ENCODE measurements at places on chromosomes 7 and 10.

DNA sequence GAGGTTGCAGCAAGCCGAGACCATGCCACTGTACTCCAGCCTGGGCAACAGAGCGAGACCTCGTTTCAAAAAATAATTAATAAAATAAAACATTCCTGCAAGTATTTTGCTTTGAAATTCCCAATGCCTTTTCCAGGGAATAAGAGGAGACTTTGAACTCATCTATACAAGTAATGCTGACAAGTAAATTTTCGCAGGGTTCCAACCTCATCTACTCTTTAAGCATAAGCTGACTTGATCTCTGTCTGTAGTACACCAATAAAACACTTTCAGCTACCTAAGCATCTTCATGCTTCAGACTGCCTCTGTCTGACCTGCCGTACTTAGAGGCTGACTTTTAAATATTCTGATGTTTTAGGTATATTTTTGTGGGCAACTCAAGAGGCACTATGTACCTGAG lies 13.7 kb upstream of the BEND7 start:
- DNase-seq, result no peak

GRCh38 chr10:89144836-89145235 lies 62.3 kb downstream of the CH25H start:
- no peak for DNase-seq

DNA sequence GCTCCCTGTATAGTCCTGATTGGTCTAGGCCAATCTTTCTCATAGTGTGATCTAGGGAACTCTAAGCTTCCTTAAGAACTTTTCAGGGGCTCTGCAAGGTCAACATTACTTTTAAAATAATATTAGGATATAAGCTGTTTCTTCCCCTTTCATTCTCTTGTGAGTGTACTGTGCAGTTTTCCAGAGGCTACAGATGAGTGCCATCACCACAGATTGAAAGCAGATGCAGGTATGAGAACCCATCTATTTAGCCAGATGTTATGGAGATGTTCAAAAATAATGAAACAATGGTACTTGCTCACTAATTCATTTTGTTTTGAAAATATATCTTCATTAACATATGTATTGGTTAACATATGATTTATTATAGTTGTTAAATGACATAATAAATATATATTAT lies 169.2 kb upstream of the SEMA3A start:
- no peak for DNase-seq

GRCh38 chr7:23679898-23680413 lies at the start of gene FAM221A:
Gene FAM221A (plus strand): TSS chr7:23680199. CDS start chr7:23680219, 20 bp downstream.
- peak; percentile 71 for DNase-seq

DNA sequence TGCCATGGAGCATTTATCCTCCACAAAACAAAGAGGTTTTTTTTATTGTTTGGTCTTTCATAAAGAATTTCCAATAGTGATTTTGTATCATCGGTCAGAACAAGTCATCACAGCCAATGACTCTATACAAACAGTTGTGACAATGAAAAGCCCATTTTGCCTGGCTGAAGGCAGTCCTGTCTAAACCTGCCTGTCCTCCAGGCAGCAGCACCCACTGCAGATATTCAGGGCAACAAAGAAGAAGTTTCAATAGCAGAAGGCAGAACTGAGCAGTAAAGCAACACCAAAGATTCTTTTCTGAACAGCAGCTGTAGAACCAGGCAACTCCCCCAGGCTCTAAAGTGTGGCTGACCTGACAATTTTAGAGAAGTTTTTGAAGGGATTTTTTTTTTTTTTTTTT lies 169.4 kb downstream of the FGFR2 start:
- no peak for DNase-seq

GRCh38 chr10:132185601-132186487 lies 904 bp upstream of the DPYSL4 start:
- DNase-seq, result no peak

DNA sequence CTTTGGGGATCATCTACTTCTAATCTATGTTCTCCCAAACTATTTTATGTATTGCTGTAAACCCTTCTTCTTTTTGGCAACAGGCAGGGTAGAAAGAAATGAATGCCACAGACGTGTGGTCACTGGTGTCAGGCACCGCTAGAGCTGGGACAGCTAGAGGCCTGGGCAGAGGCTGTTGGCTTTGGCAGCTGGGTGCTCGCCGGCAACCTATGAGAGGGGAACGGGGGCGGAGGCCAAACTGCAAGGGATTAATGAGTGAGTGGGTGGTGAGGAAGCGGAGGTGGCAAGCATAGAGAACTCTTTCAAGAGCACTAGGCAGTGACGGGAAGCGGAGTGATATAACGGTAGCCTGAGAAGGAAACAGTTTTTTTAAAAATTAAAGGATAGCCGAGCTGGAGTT lies 78.5 kb downstream of the CREB5 start:
- no peak for DNase-seq

DNA sequence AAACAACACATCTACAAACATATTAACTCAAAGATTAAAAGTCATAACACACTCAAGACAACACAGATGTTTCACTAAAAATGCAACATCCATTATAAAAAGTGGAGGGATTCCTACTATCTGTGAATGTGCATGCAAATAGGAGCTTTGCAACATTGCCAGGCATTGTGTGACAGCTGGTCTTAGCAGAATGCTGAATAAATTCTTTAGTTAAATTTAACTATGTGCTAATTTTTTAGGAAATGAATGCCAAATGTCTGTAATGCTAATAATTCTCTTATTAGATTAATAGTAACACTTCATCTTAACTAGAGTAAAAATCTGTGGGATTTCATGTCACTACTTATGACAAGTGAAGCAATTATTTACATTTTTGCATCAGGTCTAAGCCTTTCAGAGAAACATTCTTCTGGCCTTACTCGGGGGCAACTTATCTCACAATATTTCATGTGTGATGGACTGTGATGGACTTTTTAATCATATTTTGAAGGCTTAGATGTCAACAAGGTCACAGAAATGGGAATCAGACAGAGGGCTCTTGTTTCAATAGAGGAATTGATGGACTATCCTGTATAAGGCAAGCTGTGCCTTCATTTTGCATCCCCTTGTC lies 524.6 kb upstream of the KCND2 start:
- DNase-seq, result no peak

GRCh38 chr7:42214060-42214679 lies 22.8 kb downstream of the GLI3 start:
- DNase-seq, result no peak

DNA sequence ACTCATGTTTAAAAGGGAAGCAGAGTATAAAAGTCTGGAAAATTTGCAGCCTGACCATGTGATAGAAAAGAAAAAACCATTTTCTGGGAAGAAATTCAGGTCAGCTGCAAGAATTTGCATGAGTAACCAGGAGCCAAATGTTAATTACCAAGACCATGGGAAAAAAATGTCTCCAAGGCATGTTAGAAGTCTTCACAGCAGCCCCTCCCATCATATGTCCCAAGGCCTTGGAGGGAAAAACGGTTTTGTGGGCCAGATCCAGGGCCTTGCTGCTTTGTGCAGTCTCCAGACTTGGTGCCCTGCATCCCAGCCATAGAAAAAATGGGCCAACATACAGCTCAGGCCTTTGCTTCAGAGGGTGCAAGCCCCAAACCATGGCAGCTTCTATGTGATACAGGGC lies 1019.6 kb upstream of the SORCS1 start:
- DNase-seq, result no peak

- no peak for DNase-seq
Observed at GRCh38 chr10:80530251-80530650, 7.5 kb upstream of the SH2D4B start.

- DNase-seq, result no peak
Observed at GRCh38 chr7:2404714-2405119, 1.3 kb downstream of the CHST12 start.

DNA sequence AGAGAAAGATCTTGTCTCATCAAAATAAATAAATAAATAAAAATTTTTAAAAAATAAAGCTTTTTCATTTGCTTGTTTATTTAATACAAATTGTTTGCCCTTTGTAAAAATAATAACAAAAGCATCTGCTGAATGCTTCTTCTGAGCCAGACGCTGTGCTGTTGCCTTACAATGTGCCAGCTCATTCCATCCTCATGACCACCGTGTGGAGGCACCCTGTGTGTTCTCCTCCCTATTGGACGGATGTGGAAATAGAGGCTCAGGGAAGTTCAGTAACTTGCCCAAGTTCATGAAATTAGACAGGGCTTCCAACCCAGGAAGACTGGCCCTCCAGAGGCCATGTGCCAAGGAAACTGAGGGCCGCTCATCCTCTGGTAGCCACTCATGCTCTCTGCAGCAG lies 120.6 kb downstream of the SH3PXD2A start:
- no peak for DNase-seq

- DNase-seq, result peak; percentile 37
Observed at GRCh38 chr7:47266131-47266706, 315.7 kb downstream of the TNS3 start.

DNA sequence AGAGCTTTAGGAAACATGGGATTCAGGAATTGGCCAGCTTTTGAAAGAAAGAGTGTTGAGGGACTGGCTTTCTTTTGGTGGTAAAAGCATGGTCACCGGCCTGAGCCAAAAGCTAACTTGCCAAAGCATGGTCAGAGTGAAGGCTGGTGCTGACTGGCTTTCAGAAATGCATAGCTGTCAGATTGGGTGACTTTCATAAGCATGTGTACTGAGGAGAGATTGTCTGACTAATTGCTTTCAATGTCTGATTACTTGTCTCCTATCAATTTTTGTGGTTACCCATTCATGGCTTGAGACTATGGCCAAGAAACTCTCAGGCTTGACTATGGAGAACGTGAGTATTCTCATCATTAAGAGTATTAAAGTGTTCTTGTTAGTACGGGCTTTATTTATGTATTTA lies 28.2 kb downstream of the ZNF25 start:
- DNase-seq, result no peak

- no peak for DNase-seq
Observed at GRCh38 chr7:74453322-74454011, at the start of gene GTF2IRD1. Gene GTF2IRD1 (plus strand): TSS chr7:74453906. CDS start chr7:74508081, 54,175 bp downstream.

DNA sequence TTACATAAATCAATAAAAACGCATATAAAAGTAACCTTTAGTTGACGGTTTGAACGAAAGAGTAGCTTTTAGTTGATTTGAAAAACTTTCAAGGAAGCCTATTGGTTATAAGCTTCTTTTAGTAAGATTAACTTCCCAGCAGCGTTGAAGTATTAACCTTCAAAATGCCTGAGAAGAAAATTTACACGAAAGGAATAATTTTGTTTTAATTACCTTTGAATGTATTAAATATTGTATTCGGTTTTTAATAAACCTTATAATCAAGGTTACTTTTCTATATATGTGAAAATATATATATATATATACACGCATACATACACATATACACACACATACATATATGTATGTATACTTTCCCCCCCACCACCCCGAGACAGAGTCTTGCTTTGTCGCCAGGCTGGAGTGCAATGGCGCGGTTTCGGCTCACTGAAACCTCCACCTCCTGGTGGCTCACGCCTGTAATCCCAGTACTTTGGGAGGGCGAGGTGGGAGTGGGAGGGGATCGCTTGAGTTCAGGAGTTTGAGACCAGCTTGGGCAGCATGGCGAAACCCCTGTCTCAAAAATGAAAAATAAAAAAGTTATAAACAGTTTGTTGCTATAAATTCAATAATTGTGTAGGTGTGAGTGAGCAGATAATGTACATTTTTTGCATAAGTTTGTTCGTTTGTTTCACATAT lies 57.6 kb upstream of the EZH2 start:
- DNase-seq, result no peak

DNA sequence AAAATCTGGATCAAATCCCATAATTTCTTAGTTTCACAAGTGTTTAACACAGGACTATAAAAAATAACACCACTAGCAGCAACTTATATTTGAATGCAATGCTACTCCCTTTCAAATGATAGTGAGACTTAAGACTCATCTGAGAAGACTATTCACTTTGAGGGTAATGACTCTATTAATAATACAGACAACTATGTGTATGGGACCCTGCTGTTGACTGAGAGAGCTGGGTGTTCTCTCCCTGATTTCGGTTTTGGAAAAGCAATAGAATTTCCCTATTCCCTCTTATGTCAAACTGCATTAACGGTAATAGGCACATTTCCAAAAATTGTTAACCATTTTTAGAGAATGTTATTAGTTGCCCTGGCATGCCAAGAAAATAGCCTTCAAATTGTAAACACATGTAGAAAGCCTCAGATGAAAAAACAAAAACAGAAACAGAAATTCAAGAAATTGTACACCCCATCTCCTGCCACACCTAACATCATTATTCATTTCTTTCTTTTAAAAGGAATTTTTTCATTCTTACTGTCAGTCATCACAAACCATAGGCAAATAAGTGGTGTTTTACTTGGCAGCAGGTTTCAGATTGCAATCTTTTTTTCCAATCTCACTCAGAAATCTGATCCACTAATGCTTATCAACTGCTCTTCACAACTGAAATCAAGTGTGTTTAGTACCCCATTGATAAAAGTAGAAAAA lies 153.7 kb downstream of the TFPI2 start:
- no peak for DNase-seq

- peak; percentile 23 for DNase-seq
Observed at GRCh38 chr10:48456808-48457761, 147.8 kb downstream of the ARHGAP22 start.

- DNase-seq, result no peak
Observed at GRCh38 chr7:121505021-121505420, 108.9 kb upstream of the FAM3C start.

GRCh38 chr10:47453141-47454007 lies 30.5 kb downstream of the ANXA8 start:
- DNase-seq, result no peak

GRCh38 chr10:86721232-86721631 lies 35.2 kb upstream of the BMPR1A start:
- no peak for DNase-seq

DNA sequence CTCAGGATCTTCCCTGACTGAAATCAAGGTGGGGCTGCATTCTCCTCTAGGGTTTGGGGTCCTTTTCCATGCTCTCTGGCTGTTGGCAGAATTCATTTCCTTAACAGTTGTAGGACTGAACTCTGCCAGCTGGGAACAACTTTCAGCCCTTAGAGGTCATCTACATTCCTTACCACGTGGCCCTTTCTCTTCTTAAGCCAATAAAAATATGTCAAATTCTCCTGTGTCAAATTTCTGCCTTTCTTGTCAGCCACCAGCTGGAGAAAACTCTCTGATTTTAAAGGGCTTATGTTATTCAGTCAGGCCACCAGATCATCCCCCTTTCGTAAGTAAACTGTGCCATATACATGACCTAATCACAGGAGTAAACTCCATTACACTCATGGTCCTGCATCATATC lies 95.3 kb upstream of the IL6 start:
- no peak for DNase-seq
